ENCODE measurements at places on chromosomes 7 and 10. TPM values are rescaled to one million over a fixed set of nuclear protein-coding genes. Genes with fewer than 3 reads are reported as not detected.

Gene PVRIG
- total RNA-seq = 0.50 TPM

GRCh38 chr7:66423729-66424128 lies 205.0 kb upstream of the KCTD7 start:
- H3K4me3 ChIP-seq = no peak overlapping the region
- H3K27ac ChIP-seq = no peak overlapping the region
- no peaks in the 10 kb centered on the region for H3K27me3 ChIP-seq

DNA sequence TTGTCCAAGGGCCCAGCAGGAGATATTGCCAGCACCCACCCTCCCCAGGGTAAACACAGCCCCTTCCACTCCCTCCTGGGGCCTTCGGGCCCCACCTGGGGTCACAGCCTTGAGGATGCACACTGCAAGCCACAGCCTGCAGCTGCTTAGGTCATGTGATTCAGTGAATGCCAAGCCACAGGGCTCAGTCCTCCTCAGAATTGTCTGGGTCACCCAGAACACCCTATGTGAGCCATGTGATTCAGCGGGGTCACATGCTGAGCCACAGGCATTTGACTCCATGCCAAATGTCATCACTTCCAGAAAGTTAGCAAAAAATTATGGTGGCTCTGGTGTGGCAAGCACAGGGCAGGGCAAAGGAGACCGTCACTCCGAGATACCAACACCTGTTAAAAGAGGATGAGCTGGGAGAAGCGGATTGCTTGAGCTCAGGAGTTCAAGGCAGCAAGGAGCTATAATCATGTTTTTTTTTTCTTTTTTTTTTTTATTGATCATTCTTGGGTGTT lies 17.2 kb upstream of the PSAP start:
- no peak overlapping the region for H3K4me3 ChIP-seq
- no peak overlapping the region for H3K27ac ChIP-seq
- H3K27me3 ChIP-seq = no peaks in the 10 kb centered on the region
- no peak for DNase-seq
- no peaks in the 10 kb centered on the region for H3K4me1 ChIP-seq
- H3K36me3 ChIP-seq = peaks cover 2% of the 10 kb centered on the region

Gene KIAA1549
- total RNA-seq = 11.9 TPM
